ENCODE measurements at places on chromosomes 7 and 10. TPM values are rescaled to one million over a fixed set of nuclear protein-coding genes. Genes with fewer than 3 reads are reported as not detected.
A peak's percentile ranks its signal among the peaks of the same experiment; 100 is the strongest.

Gene PDZD7
- polyA plus RNA-seq = 0.89 TPM

DNA sequence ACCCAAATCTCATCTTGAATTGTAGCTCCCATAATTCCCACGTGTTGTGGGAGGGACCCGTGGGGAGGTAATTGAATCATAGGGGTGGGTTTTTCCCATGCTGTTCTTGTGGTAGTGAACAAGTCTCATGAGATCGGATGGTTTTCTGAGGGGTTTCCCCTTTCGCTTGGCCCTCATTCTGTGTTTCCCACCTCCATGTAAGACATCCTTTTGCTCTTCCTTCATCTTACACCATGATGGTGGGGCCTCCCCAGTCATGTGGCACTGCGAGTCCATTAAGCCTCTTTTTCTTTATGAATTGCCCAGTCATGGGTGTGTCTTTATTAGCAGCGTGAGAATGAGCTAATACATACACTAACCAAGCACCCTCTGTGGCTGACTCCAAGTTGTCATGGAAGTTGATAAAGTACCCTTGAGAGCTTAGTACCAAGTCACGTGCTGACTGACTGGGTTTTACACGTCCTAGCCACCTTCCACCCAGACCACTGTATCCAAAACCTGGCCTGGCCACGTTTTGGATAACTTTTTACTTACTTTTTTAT is 614.4 kb downstream of the SDK1 start:
- H3K4me1 ChIP-seq = no peaks in the 10 kb centered on the region

GRCh38 chr10:89837165-89838043 is 136.0 kb downstream of the KIF20B start:
- peak; percentile 62 for DNase-seq
- no peak overlapping the region for H3K27ac ChIP-seq
- H3K27me3 ChIP-seq = no peaks in the 10 kb centered on the region
- H3K36me3 ChIP-seq = no peaks in the 10 kb centered on the region
- H3K4me1 ChIP-seq = no peaks in the 10 kb centered on the region
- H3K4me3 ChIP-seq = peak overlapping the region; percentile 57

DNA sequence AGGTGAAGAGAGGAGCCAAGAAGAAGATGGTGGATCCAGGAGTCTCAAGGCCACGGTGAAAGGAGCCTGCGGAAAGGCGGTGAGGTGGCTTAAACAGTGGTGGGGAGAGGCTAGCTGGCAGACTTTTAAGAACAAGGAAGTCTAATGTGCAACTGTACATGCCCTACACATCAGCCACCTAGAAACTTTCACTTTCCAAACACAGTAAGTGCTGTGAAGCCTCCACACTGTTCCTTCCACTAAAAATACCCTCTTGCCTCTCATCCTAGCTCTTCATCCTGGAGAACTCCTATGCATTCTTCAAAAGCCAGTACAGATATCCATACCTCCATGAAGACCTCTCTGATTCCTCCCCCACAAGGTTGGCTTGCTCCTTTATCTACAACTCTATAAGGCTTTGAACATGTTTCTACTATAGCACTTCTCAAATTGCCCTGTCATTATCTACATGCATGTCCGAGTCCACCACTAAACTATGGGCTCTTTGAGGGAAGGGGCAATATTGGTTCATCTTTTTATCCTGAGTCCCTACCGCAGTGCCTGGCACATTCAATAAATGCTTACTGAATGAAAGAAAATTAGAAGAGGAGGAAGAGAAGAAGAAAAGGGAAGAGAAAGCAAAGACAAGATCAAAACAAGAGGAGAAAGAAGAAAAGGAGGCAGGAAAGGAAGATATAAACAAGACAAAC is 54.2 kb downstream of the DNAJC12 start:
- no peak for DNase-seq
- H3K4me3 ChIP-seq = no peak overlapping the region
- no peaks in the 10 kb centered on the region for H3K36me3 ChIP-seq
- no peaks in the 10 kb centered on the region for H3K4me1 ChIP-seq
- H3K27ac ChIP-seq = no peak overlapping the region

- peaks cover 13% of the 10 kb centered on the region for H3K4me1 ChIP-seq
- peak overlapping the region; percentile 39 for H3K27ac ChIP-seq
- H3K27me3 ChIP-seq = no peaks in the 10 kb centered on the region
- no peak overlapping the region for H3K4me3 ChIP-seq
- no peaks in the 10 kb centered on the region for H3K36me3 ChIP-seq
Measured at GRCh38 chr7:8291397-8292141, 29.6 kb upstream of the ICA1 start.

GRCh38 chr10:77892021-77892739 is 34.4 kb downstream of the DLG5 start:
- peaks cover 30% of the 10 kb centered on the region for H3K4me1 ChIP-seq
- no peak overlapping the region for H3K27ac ChIP-seq
- no peaks in the 10 kb centered on the region for H3K36me3 ChIP-seq
- H3K27me3 ChIP-seq = no peaks in the 10 kb centered on the region
- H3K4me3 ChIP-seq = no peak overlapping the region
- DNase-seq = no peak

Gene GPR85
- polyA plus RNA-seq = 1.2 TPM

GRCh38 chr7:113188396-113188795 is 70.0 kb upstream of the SMIM30 start:
- H3K36me3 ChIP-seq = no peaks in the 10 kb centered on the region
- no peak for DNase-seq
- H3K27ac ChIP-seq = no peak overlapping the region
- no peak overlapping the region for H3K4me3 ChIP-seq
